CD4-positive, alpha-beta T cell treated with Interleukin-4 for 4 hours (primary cell): ENCODE measurements at places on chromosomes 5 and 9.

- no peak for DNase-seq
Measured at GRCh38 chr5:94505327-94506068, 112.9 kb downstream of the KIAA0825 start.

GRCh38 chr9:75106857-75107256 is 18.5 kb downstream of the OSTF1 start:
- DNase-seq: no peak

- DNase-seq: no peak
Measured at GRCh38 chr5:440401-441201, 2.4 kb upstream of the EXOC3 start.

DNA sequence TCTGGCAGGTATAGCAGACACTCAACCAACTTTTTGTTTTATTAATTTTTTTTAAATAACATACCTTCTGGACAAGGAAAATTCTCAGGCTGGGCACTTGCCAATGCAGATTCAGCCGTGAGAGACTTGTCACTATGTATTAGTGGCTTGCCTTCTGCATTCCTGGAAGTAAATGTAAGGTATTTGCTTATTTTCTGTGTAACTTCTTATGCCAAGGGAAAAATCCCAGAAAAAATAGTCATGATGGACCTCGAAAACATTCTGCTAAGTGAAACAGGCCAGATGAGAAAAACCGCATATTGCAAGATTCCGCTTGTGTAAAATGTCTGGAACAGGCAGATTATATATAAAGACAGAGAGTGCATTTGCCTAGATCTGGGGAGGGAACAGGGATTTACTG is 260.3 kb upstream of the DAPK1 start:
- DNase-seq: no peak

GRCh38 chr5:60698336-60698735 is 1.6 kb downstream of the DEPDC1B start:
- no peak for DNase-seq

DNA sequence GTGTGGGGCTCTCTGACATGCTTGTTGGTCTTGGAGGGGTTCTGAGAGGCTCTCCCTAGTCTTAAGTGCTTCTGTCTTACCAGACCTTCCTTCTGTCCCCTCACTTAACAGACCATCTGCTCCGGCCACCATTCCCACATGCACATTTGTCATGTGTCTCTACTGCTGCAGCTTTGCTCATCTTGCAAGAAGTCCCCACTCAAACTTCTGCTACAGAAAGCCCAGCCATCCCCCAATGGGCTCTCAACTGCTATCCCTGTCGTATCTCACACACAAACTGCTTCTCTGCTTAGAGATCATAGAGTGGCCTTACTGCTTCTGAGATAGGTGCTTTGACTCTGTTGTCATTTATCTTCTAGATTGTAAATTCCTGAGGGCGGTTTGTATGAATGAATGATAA is 69.4 kb downstream of the NUP214 start:
- no peak for DNase-seq

GRCh38 chr9:34929506-34930102 is 28.5 kb upstream of the PHF24 start:
- peak; percentile 30 for DNase-seq

GRCh38 chr5:82924226-82925060 is 152.8 kb downstream of the TMEM167A start:
- no peak for DNase-seq

DNA sequence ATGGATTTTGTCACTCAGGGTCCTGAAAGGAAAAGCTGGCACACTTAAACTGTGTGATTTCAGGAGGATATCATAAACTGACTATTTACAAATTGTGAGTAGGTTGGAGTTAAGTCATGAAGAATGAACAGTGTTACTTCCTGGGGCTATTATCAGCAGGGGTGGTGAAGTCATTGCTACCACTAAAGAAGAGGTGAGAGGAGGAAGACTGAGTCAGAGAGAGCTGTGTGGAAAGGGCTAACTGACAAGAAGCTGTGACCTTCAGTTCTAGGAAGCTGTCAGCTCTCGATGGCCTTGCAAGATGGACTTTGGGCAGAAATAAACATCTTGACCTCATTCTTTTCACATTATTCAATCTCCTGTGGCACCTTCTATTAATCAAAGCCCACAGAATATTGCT is 72.3 kb upstream of the STARD4 start:
- DNase-seq: peak; percentile 6

GRCh38 chr9:27591093-27591492 is 17.8 kb upstream of the C9orf72 start:
- DNase-seq: no peak

DNA sequence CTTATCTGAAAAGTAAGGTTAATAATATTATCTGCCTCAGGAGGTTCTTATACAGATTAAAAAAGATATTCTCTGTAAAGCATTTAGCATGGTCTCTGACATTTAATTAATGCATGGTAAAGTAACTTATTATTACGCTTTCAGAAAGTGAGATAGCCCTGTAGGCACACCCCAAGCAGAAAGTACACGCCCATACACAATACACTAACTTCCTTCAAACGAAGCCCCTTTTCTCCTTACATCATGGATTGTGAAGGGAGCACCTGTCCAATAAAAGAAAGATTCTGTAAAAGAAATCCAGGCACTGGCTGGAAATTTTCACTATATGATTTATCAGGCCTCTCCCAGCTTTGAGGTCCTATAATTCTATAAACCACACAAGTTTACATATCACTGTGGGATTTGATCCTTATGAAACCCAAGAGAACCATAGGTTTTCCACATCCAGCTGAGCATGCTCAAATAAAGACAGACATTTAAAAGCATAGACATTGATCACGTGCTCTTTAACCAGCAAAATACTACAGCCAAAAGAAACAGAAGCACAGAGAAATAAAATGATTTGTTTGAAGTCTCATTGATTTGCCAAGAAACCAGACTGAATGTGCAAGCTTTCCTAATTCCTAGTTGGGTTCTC is 14.1 kb upstream of the NR3C1 start:
- DNase-seq: no peak

DNA sequence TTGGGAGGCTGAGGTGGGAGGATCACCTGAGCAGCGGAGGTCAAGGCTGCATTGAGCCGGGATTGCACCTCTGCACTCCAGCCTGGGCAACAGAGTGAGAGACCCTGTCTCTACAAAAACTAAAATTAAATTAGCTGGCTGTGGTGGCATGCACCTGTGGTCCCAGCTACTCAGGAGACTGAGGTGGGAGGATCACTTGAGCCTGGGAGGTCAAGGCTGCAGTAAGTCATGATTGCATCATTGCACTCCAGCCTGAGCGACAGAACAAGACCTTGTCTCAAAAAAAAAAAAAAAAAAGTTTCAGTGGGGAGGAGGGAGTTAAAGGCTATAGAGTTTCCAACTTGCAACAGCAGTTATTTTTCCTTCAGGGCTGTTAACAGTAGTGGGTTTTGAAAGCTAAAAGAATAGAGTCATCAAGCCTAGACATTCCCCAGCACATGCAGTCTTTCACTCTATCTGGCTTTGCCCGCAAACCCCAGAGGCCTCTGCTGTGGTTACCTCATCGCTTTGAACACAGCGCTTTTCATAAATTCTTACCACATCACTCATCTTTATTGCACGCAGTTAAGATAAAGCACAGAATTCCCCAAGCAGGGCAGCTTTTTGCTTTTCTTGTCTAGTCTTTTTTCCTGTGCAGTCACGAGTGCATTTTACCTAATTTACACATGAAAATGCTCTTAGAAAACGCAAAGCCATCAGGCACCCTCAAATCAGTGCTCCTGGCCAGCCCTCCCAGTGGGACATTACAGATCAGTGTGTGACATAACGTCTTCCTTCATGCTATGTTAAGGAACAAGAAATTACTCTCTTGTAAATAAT is 8.7 kb upstream of the SLC2A8 start:
- peak; percentile 92 for DNase-seq

DNA sequence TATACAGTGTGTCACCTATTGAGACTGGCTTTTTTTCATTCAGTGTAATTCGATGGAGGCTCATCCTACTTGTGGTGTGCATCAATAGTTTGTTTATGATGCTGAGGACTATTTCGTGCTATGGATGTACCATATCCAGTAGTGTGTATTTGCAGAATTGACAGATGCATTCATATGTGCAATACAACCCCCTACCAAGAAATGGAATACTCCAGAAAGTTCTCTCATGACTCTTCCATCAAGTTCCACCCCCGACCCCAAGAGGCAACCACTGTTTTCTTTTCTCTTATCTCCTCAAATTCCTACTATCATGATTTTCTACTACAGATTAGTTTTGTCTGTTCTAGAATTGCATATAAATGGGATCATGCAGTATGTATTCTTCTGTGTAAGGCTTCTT is 21.9 kb downstream of the FBXO10 start:
- DNase-seq: no peak

DNA sequence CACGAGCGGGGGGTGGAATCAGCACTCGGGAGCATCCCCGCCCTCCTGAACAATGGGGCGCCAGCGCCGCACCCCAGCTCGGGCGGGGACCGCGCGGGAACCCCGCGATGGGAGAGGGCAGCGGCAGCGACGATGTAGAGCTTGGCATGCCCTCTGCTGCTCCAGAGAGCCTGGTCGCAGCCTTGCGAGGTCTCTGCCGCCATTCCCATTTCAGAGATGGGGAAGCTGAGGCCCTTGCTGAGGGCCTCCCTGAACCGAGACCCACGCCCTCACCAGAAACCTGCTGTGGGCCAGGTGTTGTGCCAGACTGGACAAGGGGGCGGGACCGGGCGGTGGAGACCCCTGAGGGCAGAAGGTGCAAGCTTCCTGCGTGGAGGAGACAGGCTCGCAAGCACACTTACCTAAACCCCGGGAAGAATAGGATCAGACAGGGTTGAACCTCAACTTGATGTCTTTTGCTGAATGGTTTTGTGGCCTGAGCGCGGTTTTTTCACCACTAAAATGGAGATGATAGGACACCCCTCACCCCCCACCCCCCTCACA is 647 bp upstream of the MEGF9 start:
- no peak for DNase-seq

- DNase-seq: peak; percentile 27
Measured at GRCh38 chr5:149667084-149667828, 62.9 kb upstream of the PPARGC1B start.

DNA sequence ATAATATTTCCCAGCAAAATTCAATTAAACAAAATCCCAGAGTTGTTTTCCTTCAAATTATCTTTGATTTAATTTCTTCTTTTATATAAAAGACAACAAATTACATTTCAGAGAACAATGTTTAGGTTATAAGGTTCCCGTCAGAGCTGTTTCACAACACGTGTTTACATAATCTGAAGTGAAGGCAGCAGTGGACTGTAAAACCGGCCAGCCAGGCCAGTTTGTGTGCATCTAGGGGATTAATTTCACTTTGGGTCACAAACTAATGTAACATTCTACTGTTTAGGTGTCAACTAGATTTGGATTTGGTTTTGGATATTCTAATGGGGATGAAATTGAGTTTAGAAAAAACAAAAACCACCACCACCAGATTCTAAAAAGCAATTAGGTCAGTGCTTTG is 86.5 kb upstream of the PLPP1 start:
- DNase-seq: no peak

DNA sequence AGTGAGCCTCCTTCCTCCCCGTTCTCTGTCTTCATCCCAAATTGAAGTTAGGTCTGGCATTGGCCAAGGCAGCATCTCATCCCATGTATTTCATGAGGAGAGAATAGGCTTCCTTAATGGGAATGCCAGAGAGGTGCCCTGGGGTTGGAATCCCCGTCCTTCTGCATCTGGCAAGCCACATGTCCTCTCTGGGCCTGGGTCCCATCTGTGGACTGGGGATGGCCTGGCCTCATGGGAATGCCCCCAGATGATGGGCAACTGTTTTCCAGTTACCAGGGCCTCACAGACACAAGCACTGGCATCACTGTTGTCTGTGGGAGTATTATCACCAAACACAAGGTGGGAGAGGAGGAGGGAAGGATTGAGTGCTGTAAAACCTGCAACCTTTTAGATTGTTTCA is 153.9 kb downstream of the FSTL4 start:
- no peak for DNase-seq

- no peak for DNase-seq
Measured at GRCh38 chr9:77575785-77576184, 72.3 kb downstream of the GNA14 start.

- DNase-seq: no peak
Measured at GRCh38 chr9:95506428-95506677, 10.4 kb downstream of the PTCH1 start.
